ENCODE measurements at places on chromosomes 2 and 18. TPM values are rescaled to one million over a fixed set of nuclear protein-coding genes. Genes with fewer than 3 reads are reported as not detected.
A peak's percentile ranks its signal among the peaks of the same experiment; 100 is the strongest.

The NT5DC4 gene
- not detected for total RNA-seq

The C2orf80 gene
- total RNA-seq = not detected

The COL6A3 gene
- 59.5 TPM for total RNA-seq

DNA sequence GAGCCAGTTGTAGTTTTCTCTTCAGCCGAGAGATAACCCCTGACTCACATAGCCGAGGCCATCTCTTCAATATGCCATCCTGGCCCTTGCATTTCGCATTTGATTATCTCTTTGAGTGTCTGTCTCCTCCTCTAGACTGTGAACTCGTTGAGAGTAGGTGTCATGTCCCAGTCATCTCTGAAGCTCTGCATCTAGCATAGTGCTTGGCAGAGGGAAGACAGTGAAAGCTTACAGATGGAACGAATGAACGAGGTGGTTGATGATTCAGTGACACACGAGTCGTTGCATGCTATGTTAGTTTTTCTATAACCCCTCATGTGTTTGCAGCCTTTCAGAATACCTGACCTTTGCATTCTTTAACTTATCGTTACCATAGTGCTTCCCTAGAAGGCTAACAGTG is 59.9 kb upstream of the CYRIA start:
- no peak for DNase-seq

- peak; percentile 49 for DNase-seq
These were observed 203.4 kb downstream of the NEDD4L start for GRCh38 chr18:58247363-58247834.

- no peak for DNase-seq
These were observed 17.9 kb upstream of the IL18R1 start for GRCh38 chr2:102337481-102338386.

- no peak for DNase-seq
These were observed 22.9 kb upstream of the MTX2 start for GRCh38 chr2:176246331-176246730.

DNA sequence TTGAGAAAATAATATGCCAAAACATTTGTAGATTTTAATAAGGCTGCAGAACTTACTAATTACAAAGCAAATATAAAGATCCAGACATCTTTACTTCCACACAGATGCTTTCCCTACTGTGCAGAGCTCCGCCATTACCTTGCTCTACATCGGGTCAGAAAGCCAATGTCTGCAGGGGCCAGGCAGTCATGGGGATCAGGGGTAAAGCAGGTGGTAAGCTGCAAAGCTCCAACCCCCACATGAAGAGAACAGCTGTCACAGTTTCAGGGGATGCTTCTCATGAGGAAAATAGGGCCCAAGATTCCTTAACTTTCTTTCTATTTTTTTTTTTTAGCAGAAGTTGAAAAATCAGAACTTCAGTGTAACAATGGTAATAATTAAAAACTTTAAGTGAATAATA is 102.7 kb downstream of the DCC start:
- DNase-seq = no peak

- DNase-seq = no peak
These were observed 47.1 kb downstream of the ACSL3 start for GRCh38 chr2:222907790-222908441.

DNA sequence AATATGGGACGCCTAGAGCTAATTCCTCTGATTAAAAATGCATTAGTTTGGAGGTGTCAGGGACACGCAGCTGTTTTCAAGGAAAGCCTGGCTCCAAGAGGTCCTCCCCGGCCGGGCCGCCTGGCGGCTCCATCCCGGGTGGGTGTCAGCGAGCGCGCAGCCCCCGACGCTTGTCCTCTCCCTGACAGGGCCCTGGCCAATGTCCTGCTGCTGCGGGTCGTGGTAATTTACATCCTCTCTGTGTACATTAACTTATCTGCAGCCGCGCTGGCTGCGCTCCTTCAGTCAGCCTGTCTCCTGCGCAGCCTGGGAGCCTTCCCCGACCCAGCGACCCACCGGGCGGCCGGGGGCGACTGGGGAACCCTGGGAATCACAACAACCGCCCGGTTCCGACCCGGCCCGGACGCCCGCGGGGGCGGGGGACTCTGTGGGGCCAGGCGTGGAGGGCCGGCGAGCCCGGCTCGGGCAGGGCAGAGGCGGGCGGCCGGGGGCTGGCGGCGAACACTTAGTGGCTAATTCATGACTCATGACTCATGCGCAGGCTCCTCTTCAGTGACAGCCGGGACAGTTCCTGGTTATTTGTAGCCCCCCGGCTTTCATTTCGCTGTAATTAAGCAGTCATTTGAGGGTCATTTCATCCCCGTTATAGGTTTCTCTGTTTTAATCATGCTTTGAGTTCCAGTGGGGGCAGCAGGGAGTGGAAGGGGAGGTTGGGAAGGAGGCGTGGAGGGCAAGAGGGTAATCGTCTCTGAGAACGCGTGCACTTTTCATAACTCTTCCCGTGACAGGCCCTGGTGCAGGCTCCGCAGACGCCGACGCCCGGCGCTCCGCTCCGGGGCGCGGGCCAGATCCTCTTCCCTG is 141.9 kb upstream of the CTAGE1 start:
- DNase-seq = peak; percentile 87

- DNase-seq = no peak
These were observed 557.7 kb upstream of the CHAC2 start for GRCh38 chr2:53209679-53210458.

All from left ventricle myocardium superior (tissue), 1 donor.